GM23338 (cell line): ENCODE measurements at places on chromosomes 13 and 19.

DNA sequence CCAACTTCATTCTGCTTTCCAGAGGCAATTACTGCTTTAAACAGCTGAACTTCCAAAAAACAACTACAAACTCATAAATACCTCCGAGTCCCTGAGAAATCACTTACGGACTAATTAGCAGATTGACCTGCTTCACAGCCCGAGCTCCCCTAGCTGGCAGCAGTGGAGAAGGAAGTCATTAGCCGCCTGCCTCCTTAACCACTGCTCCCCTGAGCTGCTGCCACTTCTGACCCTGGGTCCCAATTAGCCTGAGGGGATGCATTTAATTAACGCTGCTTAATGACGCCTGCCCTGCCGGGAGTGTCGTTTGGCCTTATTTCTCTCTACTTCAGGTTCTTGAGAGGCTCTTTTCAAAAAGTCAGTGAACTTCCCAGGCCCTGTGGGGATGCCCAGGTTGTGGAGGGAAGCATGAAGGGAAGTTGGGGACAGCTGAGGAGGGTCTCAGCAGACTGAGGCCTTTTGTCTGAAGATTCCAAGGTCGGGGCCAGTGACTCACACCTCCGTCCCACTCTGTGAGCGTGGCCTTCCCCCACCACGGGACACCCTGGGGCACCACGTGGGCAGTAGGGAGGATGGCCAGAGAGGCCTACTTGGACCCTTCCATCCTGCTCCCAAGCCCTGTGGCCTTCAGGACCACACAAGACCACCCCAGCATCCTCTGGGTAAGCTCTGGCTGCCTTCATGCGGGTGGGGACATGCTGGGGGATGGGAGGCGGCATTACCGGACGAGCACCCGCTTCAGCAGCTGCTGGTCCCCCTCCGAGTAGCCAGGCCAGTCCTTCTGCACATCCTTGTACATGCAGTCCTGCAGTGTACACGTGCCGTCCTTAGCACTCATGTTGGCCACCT, 19.8 kb upstream of the ISYNA1 start:
- DNase-seq: no peak

DNA sequence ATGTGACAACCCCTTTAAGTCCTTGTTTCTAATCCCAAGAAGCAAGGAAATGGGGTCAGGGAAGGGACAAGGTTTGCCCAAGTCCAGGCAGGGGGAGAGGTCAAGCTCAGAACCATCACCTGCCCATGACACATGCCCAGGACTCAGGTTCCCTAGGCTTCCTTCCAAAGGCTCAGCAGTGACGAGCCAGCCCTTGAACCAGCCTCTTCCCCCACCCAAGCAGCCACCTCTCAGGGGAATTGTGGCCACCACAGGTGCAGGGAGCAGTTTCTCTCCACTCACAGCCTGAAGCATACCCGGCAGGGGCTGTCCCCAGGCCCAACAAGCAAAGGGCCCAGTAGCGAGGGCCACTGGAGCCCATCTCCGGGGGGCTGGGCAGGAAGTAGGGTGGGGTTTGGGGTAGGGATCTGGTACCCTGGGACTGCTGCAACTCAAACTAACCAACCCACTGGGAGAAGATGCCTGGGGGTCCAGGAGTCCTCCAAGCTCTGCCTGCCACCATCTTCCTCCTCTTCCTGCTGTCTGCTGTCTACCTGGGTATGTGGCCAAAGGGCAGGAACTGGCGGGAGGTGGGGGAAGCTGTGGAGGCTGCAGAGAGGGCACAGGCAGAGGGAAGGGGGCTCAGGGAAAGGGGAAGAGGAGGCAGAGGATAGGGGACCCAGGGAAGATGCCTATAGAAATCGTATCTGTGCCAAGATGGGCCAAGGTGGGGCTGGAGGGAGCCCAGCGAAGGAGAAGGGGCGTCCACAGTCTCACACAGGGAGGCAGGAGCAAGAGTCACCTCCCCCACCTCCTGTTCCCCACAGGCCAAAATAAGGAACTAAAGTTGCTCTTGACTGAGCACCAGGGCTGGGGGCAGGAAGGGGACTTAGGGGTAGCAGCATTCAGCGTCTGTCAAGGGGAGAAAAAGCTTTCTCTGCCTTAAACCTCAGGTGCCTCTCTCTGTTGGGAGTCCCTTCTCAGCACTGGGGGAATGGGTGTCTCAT, at the start of gene CD79A:
Gene CD79A (plus strand): TSS at position 433 of the 986 bp plus-strand sequence. CDS start 26 bp downstream, at position 459.
- DNase-seq: no peak

DNA sequence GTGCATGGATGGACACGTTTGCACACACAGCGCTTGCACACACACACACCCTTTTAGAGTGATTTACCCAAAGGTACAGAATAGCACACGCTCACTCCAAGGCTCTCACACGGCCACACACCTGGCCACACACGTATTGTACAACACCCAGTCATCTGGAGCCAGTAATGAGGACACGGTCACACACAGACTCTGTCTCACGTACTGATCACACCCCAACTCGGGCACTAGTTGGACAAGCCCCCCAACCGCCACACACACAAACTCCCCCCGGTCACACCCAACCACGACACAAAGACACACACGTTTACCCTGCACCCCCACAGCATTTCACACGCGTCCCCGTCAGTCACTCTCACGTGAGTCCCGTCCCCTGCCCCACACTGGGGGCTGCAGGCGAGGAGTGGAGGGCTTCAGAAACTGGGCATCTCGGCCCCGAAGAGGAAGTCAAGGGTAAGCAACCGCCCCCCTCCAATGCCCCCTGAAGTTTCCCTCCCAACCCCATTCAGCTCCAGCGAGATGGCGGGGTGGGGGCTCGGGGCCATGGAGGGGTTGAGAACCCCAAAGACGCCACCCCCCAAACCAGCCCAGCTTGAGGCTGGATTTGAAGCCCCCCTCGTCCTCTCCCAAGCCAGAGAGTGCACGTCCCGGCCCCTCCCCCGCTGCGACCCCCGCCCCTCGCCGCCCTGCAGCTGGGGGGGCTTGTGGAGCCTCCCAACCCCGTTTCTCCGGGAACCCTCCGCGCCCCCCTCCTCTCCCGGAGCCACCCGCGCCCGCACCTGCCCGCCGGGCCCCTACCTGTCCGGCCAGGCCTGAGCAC, 599 bp downstream of the OLFM2 start:
- peak; percentile 44 for DNase-seq

DNA sequence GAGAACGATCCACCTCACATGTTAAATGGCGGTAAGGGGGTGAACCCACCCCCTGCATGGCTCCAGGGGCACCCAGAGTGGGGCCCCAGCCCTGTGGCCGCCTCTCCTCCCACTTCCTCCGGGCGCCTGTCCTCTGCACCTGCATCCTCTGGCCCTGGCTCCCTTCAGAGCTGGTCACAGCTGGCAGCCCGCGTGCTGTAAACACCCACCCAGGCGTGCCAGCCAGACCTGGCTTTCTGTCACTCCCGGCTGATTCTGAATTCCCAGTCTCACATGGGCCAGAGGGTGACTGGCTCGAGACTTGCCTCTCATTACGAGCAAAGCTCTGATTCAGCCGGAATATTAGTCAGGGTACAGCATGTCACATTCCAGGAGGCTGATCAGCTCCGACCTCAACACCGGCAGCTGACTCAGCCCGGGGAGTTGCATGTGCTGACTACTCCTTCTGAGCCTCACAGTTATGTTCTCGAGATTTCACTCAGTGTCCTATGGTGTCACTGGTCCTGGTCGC, 75.1 kb downstream of the GNG7 start:
- no peak for DNase-seq

DNA sequence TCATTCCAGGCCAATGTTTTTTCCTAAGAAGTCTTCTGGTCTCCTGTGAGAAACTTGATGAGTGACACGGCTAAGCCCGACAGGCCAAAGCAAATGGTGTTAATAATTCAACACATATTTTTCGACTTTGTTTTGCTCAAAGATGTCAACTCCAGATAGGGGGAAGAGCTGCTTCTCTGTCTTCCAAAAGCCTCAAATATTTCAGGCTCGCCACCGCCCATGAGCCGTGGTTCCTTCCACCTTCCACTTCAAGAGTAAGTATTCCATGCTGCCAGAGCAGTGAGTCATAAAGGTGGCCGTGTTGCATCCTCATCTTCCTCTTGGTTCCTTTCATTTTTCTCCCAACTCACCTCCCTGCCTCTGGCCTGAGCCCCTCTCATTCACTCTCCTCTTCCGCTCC, 272.6 kb downstream of the EFNB2 start:
- DNase-seq: no peak

GRCh38 chr13:26482451-26483197, 74.9 kb upstream of the WASF3 start:
- peak; percentile 89 for DNase-seq

GRCh38 chr19:34712395-34713261, 21.4 kb upstream of the ZNF181 start:
- peak; percentile 93 for DNase-seq

DNA sequence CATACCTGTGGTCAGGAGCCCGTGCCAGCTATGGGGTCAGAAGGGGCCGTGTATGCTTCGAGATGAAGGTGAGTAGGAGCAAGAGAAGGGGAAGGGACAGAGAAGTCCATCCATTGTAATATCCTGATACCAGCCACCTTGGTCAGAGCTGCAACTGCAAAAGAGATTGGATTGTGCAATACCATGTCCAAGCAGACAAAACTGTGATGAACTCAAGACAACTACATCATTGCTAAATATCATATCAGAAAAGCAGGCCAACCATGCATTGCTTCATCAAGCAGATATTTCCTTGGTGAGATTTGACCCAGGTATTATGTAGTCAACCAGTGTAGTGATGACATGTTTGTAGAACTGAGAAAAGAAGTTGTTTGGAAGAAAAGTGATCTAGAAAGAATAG, 12.1 kb downstream of the HNRNPUL1 start:
- DNase-seq: no peak

DNA sequence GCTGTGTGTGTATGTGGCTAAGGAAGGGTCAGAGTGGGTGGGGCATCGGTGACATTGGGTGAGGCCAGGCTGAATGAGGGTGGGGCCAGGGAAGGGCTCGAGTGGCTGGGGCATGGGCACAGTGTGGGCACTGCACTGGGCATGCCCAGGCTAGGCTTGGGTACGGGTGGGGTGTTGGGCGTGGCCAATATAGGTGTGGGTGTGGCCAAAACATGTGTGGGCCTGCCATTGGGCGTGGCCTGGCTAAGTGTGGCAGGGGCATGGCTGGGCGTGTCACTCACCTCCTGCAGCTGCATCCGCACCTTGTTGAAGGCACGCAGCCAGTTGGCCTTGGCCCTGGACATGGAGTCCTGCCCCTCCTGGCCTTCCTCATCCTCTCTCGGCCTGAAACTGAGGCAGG, 33.2 kb downstream of the UNC13A start:
- peak; percentile 48 for DNase-seq

- no peak for DNase-seq
Observed at GRCh38 chr19:46036744-46037128, 4.1 kb downstream of the IGFL4 start.

DNA sequence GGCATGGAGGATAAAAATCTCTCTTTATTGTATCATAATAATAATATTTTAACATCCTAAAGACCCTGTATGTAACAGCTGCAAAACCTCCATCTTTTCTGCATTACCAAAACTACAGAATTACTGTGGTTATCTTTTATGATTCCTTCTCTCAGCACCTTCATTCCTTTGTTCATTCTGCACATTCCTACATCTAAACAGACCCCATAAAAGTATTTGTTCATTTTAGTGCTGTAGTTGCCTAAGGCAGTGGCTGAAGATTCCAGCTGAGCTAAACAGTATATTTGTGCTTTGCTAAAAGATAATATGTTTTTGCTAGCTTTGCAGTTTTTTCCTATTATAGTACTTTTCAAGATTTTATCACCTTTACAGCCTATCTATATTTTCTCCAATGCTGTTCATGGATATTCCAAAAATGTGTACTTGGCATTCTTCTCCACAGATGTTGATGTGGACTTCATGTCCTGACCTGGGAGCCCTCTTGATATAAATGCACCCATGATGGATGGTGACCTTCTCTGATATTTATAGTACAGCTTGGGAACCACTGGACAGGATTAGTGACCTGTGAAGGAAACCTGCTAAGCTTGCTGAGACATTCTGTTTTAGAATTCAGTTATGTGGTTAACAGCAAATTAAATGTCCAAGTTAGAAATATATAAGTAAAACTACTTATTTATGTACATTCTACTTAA, 2832.9 kb upstream of the PCDH20 start:
- DNase-seq: no peak

DNA sequence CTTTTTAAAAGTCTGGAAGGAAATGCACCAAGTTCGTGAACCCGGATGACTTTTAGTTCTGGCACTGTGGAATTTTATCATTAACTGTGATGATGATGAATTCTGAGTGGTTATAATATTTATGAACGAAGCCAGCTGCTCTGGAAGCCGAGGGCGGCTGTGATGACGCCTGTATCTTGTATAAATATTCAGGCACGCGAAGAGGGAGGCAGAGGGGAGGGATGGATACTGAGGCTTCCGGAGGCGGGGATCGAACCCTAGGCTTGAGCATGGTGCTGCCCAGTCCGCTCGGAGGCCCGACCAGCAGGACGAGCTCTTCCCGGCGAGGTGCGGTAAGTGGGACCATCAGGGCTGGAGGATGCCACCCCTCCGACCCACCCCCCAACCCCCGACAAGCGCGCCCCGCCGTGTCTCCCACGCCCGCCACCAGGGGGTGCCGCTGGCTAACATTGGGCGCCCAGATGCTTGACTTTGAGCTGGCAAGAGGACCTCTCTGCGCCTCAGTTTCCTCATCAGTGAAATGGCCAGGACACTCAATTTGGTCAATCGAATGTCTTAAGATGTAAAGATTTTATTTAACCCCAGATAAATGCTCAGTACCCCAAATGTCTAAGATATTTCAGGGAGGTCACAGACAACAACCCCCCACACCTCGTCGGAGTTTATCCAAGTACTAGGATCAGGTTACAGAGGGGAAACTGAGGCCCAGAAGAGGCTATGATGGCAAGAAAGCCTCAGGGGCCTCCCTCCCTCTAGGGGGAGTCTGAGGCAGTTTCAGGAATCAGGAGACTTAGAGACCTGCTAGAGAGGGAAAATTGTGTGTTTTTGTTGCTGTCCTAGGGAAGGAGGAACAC, 4.5 kb upstream of the RAB3A start:
- peak; percentile 80 for DNase-seq

DNA sequence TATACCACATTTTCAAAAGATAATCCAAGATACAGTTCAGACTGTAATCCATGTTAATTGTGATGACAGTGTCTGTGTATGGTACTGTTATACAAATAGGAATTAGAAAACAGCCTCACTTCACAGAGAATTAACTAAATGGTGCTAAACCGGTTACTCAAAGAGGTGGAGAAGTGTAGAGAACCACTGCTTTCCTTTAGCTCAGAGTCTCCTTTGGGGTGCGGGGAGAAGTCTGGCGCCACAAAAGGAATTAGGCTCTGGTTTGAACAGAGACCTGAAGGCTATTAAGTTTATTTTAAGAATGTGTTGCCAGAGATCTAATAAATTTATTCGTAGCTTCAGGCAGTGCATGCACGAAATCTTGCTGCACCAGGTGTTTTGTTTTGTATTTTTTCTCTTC, 65.8 kb downstream of the FREM2 start:
- DNase-seq: no peak

DNA sequence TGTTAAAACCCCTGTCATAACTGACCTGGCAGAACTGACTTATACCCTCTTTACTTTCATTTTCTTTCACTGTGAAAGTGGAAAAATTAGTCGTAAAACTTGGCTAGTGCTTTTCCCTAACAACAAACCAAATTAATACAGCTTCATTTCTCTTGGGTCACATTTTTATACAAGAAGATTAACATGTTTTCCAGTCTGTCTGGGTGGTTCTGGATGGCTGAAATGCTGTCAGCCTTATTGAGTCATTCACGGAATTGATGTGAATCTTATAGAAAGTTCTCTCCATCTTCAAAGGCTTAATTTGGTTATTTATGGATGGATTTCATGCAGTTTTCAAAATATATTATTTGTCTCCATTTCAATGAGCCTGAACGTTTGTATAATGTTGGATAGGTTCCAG, 440.0 kb downstream of the KCTD12 start:
- no peak for DNase-seq

GRCh38 chr19:7897292-7897691, 6.4 kb upstream of the MAP2K7 start:
- DNase-seq: no peak

- DNase-seq: no peak
Observed at GRCh38 chr19:36207605-36208252, 6.7 kb downstream of the ZNF565 start.
